ENCODE measurements at places on chromosomes 16 and 17.

GRCh38 chr17:51746421-51746820 is 412.1 kb downstream of the CA10 start:
- DNase-seq: no peak

DNA sequence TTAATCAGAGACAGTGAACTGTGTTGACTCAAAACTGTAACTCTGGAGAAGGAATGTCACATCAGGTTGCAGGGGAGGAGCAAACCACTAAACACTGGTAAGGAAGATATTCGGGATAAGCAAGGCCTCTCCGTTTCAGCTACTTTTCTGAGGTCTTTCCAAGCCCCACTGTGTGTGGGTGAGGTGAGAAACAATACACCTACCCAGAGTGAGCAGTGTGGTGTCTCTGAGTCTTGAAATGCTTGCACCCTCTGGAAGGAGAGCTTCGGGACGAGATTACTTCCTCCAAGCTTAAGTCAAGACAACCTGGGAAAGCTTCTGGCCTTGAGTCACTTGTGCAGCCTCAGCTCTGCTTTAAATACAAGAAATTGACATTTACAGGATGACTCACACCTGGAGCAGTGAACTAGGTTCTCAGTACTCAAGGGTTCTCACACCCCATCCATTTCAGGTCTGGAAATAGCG is 2.5 kb upstream of the MAP3K14 start:
- no peak for DNase-seq

DNA sequence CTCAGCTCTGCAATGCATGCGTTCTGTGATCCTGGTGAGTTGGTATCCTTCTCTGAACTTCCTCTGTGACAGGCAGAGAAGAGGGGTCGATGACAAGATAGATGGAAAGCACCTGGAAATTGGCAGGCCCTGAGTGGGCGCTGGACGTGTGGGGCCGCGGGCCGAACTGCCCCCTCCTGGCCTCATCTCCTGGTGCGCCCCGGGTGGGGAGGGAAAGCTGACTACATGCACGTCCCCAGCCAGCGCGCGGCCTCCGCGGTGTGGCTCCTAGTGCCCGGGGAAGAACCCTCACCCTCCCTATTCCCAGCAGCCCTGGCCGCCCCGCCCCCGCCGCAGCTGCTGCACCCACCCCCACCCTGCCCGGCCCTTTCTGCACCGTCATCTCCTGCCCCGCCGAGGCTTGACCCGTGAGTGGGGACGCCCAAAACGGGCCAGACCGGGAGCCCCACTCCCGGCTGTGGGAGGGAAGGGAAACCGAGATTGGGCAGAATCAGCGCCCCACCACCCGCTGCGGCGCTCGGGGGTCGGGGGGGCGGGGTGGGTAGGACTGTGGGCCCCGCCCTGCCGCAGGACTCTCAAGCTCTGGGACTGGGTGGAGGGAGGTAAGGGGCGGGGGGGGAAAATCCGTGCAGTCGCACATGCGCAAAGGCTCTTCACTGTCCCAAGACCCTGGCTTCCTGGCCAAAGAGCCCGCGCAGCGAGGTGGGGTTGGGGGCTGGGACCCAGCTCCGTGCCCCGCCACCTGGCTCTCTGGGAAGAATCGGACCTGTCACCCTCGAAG is at the start of gene NOL3:
TSS of gene NOL3 (plus strand) at position 371 of the 781 bp plus-strand sequence.
- peak; percentile 67 for DNase-seq

- DNase-seq: peak; percentile 69
These were observed 24.6 kb downstream of the GPT2 start for GRCh38 chr16:46908540-46909372.

DNA sequence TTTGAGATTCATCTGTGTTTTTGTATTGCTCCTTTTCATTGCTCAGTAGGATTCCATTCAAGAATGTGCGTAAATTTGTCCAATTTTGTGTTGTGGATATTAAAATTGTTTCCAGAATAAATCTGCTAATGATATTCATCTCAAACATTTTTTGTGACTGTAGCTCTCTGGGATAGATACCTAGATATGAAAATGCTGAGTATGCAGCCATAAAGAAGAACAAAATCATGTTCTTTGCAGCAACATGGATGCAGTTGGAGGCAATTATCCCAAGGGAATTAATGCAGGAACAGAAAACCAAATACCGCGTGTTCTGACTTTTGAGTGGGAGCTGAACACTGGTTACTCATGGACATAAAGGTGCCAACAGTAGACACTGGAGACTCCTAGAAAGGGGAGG is 40.2 kb upstream of the ATF7IP2 start:
- no peak for DNase-seq

- no peak for DNase-seq
These were observed 30.9 kb downstream of the ZNF778 start for GRCh38 chr16:89248196-89248982.

DNA sequence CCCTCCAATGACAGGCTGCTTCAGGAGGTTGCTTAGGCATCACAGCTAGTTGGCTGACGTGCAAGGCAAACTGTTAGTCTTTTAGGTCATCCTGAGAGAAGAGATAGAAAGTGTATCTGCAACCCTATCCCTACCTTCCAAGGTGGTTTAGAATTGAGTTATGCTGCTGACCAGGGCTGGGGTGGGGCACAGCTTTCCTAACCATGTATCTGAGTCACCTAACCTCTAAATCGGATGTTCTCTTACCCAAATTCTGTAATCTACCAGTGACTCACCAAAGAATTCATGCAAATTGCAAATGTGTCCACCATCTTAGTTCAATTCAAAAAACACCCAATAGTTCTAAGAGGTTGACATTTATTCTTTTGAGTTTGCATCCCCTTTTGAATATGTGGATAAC is 107.2 kb upstream of the DYNLRB2 start:
- DNase-seq: peak; percentile 32

GRCh38 chr17:48907713-48908046 is 527 bp upstream of the UBE2Z start:
- no peak for DNase-seq

DNA sequence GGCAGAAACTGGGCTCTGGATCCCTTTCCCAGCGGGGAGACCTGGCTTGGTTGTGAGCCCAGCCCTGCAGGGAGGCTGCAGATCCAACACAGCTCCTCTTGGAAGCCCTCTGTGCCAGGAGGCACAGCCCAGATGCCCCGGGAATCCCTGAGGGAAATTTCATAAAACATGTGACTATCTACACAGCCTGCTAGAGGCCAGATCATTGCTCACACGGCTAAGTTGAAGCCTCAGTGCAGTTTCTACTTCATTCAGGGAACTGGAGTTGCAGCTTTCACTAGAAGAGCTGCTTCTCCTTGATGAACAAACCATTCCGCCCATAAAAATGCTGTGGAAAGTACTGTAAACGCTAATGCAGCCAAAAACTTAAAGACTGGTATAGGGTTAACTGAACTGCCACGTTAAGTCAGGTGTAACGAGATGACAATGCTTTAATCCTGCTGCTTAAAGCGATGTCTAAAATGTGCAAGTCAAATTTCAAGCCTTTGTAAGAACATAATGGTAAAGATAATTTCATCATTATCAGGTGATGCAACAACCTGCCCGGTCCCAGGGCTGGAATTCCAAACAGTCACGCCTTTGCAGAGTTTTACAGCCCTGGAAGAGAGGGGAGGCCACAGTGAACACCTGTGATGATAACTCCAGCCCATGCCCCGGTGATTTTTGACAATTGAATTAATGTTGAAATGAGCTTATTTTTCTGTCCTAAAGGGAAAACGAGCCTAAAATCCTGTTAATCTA is 172.5 kb downstream of the ZFHX3 start:
- no peak for DNase-seq

DNA sequence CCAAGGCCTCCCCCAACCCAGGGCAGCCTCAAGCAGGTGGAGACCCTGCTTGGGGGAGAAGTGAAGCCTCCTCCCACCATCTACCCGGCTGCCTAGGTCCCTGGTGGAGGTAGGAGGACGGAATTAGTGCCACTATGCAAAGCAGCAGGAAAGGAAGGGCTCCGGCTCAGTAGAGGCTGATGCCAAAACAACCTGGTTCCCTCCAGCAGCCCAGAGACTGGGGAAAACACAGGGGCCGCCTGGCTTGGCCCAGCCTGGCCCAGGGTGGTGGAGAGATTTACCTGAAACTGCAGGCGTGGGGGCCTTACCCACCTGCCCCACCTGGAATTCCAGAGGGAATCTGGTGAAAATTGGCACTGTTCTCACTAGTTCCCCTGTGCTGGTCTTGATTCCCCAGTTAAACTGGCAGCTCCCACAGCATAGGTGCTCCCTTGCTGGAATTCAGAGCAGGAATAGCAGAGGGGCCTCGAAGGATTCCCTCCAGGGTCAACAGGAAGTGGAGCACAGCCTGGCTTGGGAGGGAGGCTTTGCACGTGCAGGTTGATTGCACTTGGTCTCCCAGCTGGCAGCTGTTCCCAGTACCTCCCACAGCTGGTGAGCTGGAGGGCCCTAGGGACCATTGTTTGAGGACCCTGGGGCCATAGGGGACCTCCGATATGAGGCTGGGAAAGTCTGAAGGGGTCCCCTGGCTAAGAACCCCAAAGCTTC is 4.5 kb downstream of the CD79B start:
- no peak for DNase-seq

- DNase-seq: no peak
These were observed 126.0 kb upstream of the CIBAR2 start for GRCh38 chr16:85238233-85238647.

DNA sequence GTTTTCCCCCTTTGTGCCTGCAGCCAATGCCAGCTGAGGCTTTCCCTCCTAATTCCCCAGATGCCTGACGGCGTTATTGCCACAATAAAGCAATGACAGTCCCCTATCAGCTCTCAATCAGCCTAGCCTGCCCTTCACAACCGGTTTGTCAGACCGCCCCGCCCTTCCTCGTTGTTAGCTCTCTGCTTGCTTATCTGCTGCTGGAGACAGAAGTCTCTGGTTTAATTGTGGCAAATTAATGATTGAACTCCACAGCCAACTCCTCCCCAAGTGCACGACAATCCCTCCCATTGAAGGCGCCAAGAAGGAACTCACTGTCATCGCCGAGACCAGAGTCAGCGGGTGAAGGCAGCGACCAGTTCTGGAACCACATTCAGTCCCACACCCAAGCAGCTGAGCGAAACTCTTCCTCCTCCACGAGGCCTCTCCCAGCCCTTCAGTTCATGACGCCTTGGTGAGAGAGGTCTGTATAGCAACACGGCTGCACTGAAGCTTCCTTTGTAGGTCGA is 474.4 kb downstream of the SLC39A11 start:
- DNase-seq: peak; percentile 72

- no peak for DNase-seq
These were observed 14.3 kb upstream of the PDK2 start for GRCh38 chr17:50080827-50081226.

GRCh38 chr16:81158964-81159363 is 62.8 kb upstream of the GCSH start:
- no peak for DNase-seq

DNA sequence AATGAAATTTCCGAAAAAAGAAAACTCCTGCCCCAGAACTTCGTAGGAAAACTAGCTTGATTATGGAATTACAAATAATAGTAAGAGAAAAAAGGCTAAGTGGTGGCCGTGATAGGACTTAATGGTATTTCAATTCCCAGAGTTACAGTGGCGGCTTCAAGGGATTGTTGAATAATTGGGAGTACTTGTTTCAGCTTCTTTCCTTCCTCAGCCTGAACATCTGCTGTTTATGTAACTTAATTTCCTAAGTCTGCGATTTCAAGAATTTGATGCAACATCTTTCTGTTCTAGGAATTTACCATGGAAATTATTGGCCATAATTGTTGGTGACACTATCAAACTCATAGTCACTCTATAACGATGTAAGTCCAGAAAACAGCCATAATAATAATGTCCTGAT is 684 bp upstream of the APPBP2 start:
- DNase-seq: no peak

- DNase-seq: peak; percentile 100
These were observed at the start of gene ATXN7L3 for GRCh38 chr17:44199553-44200477. TSS of gene ATXN7L3 (minus strand) at chr17:44199884. CDS start at chr17:44198070, 1,814 bp downstream.

GRCh38 chr17:43552229-43552837 is 6.2 kb upstream of the ETV4 start:
- no peak for DNase-seq

DNA sequence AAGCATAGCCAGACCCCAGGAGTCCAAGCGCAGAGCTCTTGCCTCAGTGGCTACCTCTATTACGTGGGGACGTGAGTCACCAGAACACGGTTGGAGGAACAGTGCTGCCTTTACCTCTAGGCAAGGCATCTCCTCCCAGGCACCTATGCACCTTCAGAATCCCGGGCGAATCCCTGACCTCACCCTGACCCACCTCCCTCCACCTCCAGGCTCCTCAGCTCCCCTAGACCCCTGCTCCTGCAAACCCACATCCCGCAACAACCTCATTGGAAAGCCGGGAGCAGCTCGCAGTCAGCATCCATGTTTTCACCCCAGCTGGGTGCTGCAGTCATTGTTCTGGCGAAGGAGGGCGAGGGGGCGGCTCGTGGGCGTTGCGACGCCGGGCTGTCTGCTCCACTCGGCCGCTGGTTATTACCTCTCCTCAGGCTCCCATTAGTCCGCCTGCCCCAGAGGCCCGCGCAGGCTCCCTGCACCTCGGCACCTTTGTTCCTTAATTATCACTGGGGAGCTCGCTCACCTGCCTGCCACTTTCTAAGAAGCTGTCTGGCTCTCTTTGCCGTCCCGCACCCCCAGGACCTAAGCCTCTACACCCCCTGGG is 24.6 kb upstream of the DLX4 start:
- DNase-seq: no peak

- no peak for DNase-seq
These were observed 6.2 kb downstream of the COL1A1 start for GRCh38 chr17:50194934-50195865.

GRCh38 chr17:5203178-5203907 is 11.7 kb upstream of the ZNF594 start:
- DNase-seq: no peak

GRCh38 chr16:67248401-67249177 is at the start of gene SLC9A5:
TSS of gene SLC9A5 (plus strand) at chr16:67248979. CDS start at chr16:67249015, 36 bp downstream.
- DNase-seq: peak; percentile 47

DNA sequence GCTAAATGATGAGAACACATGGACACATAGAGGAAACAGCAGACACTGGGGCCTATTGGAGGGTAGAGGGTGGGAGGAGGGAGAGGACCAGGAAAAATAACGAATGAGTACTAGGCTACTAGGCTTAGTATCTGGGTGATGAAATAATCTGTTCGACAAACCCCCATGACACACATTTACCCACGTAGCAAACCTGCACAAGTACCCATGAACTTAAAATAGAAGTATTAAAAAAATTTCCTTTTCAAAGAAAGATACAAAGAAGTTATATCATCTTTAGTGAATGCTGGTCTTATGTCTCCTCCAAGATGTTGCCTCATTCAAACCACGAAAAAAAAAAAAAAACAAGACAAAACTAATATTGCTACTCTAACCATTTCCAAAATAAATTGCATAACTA is 31.7 kb downstream of the MBTD1 start:
- no peak for DNase-seq

DNA sequence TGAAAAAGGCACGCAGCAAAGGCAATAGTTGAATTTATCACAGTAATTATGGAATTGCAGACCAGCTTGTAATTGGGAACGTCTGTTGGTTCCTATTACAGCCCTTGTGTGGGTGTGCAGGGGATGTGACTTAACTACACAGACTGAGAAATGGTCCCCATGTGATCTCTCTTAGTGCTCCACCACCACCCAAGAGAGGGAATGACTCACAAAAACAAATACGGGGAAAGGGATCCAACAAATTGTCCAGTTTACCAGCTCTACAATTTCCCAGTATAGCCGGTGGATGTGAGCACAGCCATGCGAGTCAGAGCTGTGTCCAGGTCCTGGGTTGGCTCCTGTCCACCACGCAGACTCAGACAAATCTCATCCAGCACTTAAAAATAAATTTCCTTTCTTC is 337.9 kb downstream of the GRIN2A start:
- DNase-seq: no peak
